Inflammatory macrophage treated with lipopolysaccharide for 1 hour (primary cell): ENCODE measurements at places on chromosomes 6 and 20.

- no peak for DNase-seq
Measured at GRCh38 chr6:84842525-84843166, 78.2 kb upstream of the TBX18 start.

GRCh38 chr6:9252799-9253198 is 817.5 kb upstream of the SLC35B3 start:
- DNase-seq: no peak

DNA sequence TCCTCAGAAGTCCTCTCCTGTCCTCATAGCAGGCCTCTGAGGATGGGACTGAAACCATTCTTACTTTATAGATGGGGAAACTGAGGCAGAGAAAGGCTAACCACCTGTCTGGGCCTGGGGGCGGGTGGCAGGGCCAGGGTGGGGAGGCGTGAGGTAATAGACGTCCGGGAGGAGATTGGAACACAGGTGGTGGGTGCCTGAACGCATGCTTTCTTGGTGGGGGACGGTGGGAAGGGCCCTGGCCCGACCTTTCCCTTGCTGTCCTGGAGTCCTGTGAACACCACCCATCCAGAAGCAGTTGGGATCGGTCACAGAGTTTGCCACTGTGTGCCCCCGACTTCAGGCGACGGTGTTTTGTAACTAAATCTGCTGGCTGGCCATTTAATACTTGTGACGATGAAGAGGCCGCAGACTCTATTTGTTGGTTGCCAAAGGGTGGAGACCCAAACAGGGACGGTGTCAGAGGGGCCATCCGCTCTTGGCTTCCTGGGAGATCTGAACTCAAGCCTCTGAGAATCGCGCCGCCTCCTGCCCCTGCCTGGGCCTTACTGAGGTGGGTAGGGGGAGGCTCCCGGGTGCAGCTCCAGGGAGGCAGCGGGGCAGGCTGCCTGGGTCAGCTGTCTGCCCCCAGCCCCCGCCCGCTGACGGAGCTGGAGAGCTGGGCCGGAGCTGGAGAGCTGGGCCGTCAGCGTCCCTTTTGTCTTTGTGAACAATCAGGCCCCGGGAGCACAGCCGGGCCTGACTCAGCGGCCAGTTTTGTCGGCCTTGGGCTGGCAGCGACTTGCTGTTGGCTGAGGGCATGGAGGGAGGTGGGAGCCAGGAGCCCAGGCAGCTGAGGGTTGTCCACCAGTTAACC is 4.1 kb downstream of the RBM38 start:
- no peak for DNase-seq

DNA sequence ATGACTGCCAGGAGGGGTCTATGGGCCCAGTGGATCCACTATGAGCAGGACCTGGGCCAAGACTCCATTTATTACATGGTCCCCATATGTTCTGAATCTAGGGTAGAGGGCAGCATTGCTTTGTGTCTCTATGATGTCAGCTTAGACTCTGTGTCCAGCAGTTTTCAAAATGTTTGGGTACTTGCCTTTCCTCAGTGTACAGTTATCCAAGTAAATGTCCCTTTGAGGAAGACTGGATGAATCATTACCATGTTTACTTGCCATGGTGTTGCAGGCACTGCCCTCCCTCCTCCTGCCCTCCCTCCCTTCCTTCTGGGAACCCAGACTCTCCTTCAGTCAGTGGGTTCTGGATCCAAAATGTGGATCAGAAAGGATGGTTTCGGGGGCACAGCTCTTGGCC is 108.6 kb downstream of the NRN1 start:
- DNase-seq: no peak

- DNase-seq: no peak
Measured at GRCh38 chr6:82263916-82264315, 16.4 kb upstream of the IBTK start.

DNA sequence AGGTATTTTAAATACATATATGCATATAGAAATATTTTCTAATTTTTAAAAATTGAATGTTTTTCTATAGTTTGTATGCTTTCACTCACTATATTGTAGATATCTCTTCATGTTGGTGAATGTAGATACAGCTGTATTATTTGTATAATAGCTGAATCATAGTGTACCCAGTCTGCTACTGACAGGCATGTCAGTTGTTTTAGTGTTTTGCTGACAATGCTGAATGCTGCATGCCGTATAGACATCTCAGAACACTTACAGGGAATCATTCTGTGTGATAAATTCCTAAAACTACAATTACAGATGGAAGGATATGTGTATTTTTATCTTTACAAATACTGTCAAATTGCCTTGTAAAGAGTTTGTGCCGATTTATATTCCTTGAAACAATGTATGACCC is 175.4 kb downstream of the SIM1 start:
- no peak for DNase-seq

GRCh38 chr6:165854061-165854862 is 191.2 kb upstream of the PDE10A start:
- DNase-seq: no peak

GRCh38 chr6:4948781-4949450 is 54.9 kb downstream of the RPP40 start:
- DNase-seq: peak; percentile 29

DNA sequence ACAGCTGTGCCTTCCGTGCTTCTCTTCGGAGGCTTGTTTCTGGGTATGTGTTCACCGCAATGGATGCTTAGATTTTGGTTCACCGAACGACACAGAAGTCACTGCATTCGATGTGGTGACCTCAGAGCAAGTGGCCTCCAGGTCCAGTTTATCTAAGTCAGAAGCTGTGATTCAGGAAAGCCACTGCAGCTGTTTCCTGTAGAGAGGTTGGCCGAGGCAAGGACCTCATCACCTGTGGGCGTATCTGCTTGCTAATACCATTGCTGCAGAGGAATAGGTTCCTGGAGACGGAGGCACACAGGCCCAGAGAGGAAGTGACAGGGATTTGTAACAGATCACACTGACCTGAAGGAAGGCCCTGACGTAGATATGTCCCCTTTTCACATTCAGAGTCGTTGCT is 82.7 kb downstream of the FARS2 start:
- peak; percentile 1 for DNase-seq

GRCh38 chr20:46394872-46395760 is 11.3 kb downstream of the ELMO2 start:
- peak; percentile 51 for DNase-seq

GRCh38 chr6:20915156-20915555 is 380.9 kb downstream of the CDKAL1 start:
- peak; percentile 83 for DNase-seq

GRCh38 chr6:167733740-167734661 is 92.7 kb upstream of the AFDN start:
- DNase-seq: no peak

DNA sequence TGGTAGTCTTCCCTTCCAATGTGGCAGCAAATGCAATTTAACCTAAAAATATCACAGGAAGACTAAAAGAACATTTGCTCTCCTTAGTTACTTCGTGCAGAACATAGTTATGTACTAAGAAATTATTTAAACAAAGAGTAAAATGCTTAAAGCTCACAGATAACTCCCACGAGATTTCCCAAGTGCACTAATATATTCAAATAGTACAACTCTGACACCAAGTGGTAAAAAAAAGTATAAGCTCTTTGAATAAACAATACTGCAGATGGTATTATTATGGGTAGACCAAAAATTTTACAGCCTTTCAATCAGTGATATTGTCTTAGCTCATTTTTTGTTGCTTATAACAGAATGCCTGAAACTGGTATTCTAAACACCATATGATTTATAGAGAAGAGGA is 52.8 kb upstream of the FILIP1 start:
- no peak for DNase-seq

DNA sequence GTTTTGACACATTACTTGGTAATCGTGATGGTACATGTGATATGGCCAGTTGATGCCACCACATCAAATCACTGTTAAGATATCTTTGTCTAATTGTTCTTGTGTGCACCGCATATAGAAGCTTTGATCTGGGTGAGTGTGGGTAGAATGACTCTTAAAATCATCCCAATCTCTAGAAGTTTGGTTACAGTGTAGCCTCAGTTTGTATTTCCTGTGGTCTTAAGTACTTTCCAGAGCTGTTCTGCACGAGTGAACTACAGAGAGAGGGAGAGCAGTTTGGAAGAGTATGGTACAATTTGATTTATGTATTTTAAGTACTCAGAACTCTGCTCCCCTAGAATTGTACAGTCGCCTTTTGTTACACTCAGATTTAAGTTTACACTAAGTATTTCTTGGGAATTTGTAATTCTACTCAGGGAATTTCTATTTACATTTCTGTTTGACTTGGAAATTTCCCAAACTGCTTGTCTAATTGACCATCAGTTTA is 37.5 kb downstream of the SNX9 start:
- no peak for DNase-seq

DNA sequence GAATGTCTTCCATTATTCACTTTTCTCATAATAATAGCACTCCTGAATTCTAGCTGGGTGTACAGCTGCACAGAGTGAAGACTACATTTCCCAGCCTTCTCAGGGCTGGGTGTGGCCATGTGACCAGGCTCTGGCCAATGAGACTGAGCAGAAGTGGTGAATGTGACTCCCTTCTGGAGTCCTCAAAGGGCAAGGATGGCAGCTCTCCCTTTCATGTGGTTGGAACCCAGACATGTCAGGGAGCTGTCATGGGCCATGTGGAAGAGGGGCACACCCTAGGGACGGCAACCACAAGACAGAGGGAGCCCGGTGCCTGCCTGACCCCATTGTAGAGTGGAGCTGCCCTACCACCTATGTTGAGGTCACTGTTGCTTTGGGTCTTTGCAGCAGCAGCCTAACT is 312.8 kb upstream of the SULF2 start:
- no peak for DNase-seq

DNA sequence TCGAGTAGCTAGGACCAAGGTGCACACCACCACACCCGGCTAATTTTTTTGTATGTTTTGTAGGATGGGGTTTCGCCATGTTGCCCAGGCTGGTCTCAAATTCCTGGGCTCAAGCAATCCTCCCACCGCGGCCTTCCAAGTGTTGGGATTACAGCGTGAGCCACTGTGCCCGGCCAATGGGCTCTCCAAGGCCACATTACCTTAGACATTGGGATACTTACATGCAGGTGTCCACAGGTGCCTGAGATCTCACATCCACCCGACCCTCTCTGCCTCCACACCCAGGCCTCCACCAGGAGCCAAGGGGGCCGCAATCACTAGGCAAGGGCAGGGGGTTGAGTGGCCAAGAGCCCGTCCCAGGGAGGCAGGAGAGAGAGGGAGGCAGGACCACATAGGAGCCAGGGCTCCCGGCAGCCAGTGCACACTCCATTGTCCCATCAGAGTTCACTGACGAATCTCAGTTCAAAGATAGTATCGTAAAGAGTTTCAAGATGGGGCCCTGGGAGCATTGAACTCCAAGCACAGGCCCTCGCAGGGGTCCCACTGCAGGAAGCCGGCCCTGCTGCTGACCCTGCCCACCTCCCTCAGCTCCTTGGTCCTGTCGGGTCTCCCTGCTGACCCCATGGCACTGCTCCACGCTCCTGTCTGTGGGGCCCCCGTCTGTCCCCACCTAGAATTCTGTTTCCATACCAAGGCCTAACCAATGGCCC is 55.3 kb downstream of the SSR1 start:
- no peak for DNase-seq

DNA sequence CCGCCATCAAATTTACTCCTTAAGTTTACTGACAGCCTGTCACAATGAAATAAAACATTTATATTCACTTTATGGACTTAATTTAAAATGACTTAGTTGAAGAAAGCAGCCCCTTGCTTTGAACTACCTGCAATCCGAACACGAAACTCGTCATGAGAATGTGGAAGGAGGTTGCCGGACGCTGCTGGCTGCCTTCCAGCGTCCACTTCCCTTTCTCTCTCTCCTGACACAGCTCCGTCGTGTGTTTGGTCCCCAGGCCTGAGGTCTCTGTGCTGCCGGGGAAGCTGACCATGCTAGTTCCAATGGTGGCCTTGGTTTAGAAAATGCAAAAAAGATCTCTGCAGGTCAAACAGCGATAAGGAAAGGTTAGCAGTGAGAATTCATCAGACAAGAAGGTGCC is 519.7 kb downstream of the CDH26 start:
- no peak for DNase-seq

DNA sequence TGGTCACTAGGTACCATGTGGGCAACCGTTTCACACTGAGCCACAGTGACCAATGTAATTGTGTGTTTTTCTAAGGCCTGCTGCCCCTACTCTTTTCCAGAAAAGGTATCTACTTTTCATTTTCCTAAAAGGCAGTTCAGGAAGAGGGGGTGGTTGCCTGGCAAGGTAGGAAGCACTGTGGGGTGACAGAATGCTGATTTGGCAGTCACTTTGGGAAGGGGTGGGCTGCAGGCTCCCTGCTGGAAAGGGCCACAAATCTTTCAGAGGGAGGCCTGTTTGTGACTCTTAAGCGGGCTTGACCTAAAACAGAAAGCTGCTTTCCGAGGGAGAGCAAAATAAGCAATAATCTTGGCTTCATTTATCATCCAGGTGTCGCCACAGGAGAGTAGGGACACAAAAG is 5.2 kb upstream of the NNAT start:
- no peak for DNase-seq

GRCh38 chr6:38279423-38279822 is 360.3 kb downstream of the BTBD9 start:
- no peak for DNase-seq

DNA sequence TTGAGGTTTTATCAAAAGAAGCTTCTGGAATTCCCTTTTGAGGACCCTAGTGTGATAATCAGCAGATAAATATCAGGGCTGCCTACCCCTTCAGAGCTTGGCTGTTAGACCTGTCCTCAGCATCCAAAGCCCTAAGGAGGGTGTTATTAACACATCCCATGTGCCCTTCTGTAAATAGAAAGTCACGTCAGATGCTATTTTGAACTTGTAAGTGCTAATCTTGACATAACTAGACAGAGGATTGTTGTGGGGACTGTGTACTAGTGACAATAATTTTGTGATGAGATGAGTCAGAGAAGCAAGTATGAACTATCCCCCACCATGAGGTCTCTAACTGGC is 4.9 kb upstream of the LAMA4 start:
- DNase-seq: no peak

- DNase-seq: no peak
Measured at GRCh38 chr20:39716796-39717341, 754.7 kb downstream of the DHX35 start.

- no peak for DNase-seq
Measured at GRCh38 chr6:120590611-120591010, 743.7 kb downstream of the TBC1D32 start.

DNA sequence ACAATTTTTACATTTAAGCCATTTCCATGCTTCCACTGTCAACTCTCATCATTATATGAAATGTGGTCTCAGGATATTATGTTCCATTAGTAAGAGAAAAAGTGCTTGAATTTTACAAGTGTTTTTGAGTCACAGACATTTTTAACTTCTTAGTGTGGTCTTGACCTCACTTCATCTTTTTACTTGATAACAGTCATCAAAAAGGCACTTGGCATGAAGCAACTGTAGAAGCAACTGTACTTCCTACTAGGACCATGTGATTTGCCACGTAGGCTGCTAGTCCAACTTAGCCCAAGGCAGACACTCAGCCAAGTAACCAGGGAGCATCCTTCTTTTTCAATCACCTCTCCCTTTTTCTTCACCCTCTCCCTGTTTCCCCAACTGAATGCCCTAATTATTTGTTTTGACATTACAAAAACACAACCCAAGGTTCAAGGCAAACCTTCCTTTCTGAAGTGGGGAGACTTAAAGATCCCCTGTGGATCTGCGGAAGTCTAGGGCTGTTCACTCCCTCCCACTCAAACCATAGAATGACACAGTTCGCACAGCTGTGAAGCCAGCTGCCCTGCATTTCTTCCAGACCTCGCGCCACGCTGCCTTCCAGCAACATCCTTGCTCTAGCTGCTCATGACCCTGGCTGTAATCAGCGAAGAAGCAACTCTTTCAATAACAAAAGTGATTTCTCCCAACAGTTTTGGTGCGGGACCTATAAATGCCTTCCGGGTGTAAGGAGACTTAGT is 45.0 kb downstream of the PHACTR1 start:
- no peak for DNase-seq

- no peak for DNase-seq
Measured at GRCh38 chr20:22575087-22575721, 9.2 kb downstream of the FOXA2 start.
